ENCODE measurements at places on chromosomes 6 and 20. TPM values are rescaled to one million over a fixed set of nuclear protein-coding genes. Genes with fewer than 3 reads are reported as not detected.

The C6orf52 gene
- not detected for polyA plus RNA-seq

The THBD gene
- polyA plus RNA-seq = 9.5 TPM

The HLA-DMA gene
- polyA plus RNA-seq = 14.4 TPM

The GHRH gene
- polyA plus RNA-seq = not detected

The C6orf15 gene
- polyA plus RNA-seq = 0.08 TPM

The LPIN3 gene
- 26.4 TPM for polyA plus RNA-seq

The CRISP3 gene
- polyA plus RNA-seq = 144 TPM

The GCNT2 gene
- 3.1 TPM for polyA plus RNA-seq

The OSER1 gene
- polyA plus RNA-seq = 33.7 TPM

The ASIP gene
- polyA plus RNA-seq = 0.07 TPM

The FYN gene
- polyA plus RNA-seq = 6.7 TPM

The IMPG1 gene
- polyA plus RNA-seq = 0.04 TPM

The LINC00237 gene
- polyA plus RNA-seq = not detected

The MYT1 gene
- polyA plus RNA-seq = not detected

The SLPI gene
- 1,882 TPM for polyA plus RNA-seq
